ENCODE measurements at places on chromosomes 2 and 18.

DNA sequence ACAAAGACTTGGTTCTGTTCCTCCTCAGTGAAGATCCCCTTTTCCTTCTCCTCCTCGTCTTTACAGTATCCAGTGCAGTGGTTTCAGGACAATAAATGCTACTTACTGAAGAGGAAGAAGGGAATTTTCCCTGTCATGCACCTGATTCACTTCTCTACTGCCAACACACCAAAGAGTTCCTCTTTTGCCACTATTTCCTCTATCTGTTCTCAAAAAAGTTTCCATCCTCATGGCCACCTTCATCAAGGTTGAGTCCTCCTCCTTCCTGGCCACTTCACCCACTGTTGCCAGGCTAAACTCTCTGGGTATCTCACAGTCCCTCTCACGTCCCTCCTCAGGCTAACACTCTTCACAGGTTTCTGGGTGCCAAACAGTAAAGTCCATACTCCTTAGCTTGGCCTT, 41.7 kb downstream of the PLEKHM3 start:
- DNase-seq: peak; percentile 55
- H3K27ac ChIP-seq: peak overlapping the region; percentile 62
- peaks cover 21% of the 10 kb centered on the region for H3K4me1 ChIP-seq

DNA sequence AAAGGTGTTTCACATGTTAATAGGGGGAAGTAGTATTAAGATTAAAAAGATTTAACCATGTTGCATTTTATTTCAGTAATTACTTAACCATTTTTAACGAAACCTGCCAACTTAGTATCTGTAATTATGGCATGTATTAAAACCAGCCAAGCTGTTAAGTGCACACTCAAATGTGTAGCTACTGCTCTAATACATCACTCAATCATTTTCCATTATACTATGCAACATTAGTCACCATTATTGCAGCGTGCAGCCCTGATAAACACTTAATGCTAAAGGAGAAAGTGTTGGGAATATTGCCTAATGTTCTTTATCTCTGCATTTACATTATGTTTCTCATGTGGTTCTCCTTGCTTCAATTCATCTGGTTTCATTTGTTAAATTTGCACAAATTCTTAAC, 745.9 kb upstream of the FAM98A start:
- H3K27ac ChIP-seq: no peak overlapping the region
- no peaks in the 10 kb centered on the region for H3K36me3 ChIP-seq
- no peaks in the 10 kb centered on the region for H3K4me1 ChIP-seq
- H3K4me3 ChIP-seq: no peak overlapping the region
- no peaks in the 10 kb centered on the region for H3K27me3 ChIP-seq

DNA sequence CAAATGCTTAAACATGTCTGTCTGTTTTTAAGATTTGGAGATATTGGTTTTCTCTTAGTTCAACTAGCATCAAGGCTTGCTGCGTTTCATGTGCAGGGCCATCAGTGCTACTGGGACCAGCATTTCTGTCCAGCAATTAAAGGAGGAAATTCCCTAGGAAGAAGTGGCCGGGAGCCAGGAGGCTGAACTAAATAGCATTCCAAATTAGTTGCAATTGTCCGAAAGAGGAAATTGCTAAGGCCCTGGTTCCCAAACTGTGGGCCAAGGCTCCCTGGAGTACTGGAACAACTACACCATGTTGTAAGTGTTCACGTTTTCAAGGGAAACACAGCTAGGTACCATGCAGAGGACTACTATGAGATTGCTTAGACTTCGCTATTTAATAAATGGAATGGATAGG, 257.9 kb downstream of the PTPRM start:
- no peaks in the 10 kb centered on the region for H3K4me1 ChIP-seq
- H3K27me3 ChIP-seq: no peaks in the 10 kb centered on the region
- no peak overlapping the region for H3K4me3 ChIP-seq
- no peak overlapping the region for H3K27ac ChIP-seq
- DNase-seq: no peak

GRCh38 chr2:205161156-205161839, 521.0 kb upstream of the NRP2 start:
- H3K4me3 ChIP-seq: no peak overlapping the region
- H3K27ac ChIP-seq: no peak overlapping the region
- no peaks in the 10 kb centered on the region for H3K27me3 ChIP-seq
- H3K36me3 ChIP-seq: no peaks in the 10 kb centered on the region
- no peaks in the 10 kb centered on the region for H3K4me1 ChIP-seq

GRCh38 chr2:95158891-95159619, 593 bp downstream of the ZNF514 start:
- H3K4me3 ChIP-seq: peak overlapping the region; percentile 78
- H3K36me3 ChIP-seq: no peaks in the 10 kb centered on the region
- no peak overlapping the region for H3K27ac ChIP-seq
- H3K27me3 ChIP-seq: no peaks in the 10 kb centered on the region

DNA sequence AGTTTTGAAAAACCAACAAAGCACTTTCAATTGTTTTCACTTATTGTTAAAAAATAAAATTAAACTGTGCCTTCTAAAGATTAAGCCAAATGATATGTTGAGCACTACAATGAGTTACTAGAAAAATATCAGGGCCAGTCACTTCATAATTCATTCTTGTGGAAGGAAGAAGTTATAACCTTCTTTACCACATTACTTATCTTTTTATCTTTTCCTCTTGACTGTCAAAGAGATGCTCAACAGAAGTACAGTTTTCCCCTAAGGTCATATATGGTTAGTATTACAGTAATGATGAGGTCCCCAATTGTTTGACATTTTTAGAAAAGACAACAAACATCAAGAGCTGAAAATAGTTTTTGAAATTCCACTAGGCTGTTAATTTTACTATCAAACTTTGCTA, 9.4 kb downstream of the PELI1 start:
- H3K36me3 ChIP-seq: no peaks in the 10 kb centered on the region
- H3K27ac ChIP-seq: no peak overlapping the region
- H3K4me3 ChIP-seq: no peak overlapping the region
- peaks cover 52% of the 10 kb centered on the region for H3K4me1 ChIP-seq
- no peak for DNase-seq

- H3K4me1 ChIP-seq: peaks cover 38% of the 10 kb centered on the region
- no peaks in the 10 kb centered on the region for H3K36me3 ChIP-seq
- no peaks in the 10 kb centered on the region for H3K27me3 ChIP-seq
Measured at GRCh38 chr2:119352357-119352756, 14.3 kb downstream of the C2orf76 start.

GRCh38 chr18:77069931-77070330, 62.7 kb downstream of the MBP start:
- peak overlapping the region; percentile 97 for H3K27ac ChIP-seq
- no peak overlapping the region for H3K4me3 ChIP-seq
- DNase-seq: no peak
- H3K4me1 ChIP-seq: peaks cover 57% of the 10 kb centered on the region
- no peaks in the 10 kb centered on the region for H3K27me3 ChIP-seq

DNA sequence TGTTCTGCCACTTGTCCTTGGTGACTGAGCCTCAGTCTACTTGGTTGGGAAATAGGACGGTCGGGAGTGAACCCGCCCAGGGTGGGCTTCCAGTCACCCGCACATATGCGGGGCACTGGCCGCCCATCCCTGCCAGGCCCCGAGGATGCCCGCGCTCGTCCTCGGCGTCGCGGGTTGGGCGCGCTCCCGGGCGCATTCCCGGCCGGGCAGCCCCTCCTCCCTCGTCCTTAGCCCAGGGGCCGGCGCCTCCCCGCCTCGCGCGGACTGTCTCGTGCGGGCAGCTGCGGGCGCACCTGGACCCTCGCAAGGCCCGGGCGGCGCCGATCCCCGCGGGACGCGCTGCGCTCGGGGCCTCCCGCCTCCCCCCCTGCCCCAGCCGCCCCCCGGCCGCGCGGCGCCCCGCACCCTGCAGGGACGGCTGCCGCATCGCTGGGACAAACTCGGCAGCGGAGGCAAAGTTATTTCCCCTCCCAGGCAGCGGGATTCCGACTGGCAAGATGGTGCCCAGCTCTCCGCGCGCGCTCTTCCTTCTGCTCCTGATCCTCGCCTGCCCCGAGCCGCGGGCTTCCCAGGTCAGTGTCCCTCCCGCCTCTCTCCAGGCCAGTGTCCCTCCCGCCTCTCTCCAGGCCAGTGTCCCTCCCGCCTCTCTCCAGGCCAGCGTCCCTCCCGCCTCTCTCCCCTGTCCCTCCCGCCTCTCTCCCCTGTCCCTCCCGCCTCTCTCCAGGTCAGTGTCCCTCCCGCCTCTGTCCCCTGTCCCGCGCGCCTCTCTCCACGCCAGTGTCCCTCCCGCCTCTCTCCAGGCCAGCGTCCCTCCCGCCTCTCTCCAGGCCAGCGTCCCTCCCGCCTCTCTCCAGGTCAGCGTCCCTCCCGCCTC, at the start of gene FBLN7:
Gene FBLN7 (plus strand): TSS at position 227 of the 874 bp plus-strand sequence. CDS start 271 bp downstream, at position 498.
- no peak for DNase-seq
- peaks cover 8% of the 10 kb centered on the region for H3K27me3 ChIP-seq
- no peak within 1 kb of the TSS for H3K27ac ChIP-seq

DNA sequence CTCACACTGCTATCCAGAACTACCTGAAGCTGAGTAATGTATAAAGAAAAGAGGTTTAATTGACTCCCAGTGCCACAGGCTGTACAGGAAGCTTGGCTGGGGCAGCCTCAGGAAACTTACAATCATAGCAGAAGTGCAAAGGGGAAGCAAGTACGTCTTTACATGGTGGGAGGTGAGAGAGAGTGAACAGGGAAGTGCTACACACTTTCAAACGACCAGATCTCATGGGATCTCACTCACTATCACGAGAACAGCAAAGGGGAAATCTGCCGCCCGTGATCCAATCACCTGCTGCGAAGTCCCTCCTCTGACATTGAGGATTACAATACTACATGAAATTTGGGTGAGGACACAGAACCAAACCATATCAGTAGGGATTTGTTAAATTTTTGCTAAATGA, 150.4 kb upstream of the NXPH2 start:
- H3K27me3 ChIP-seq: no peaks in the 10 kb centered on the region
- H3K27ac ChIP-seq: no peak overlapping the region
- DNase-seq: no peak
- no peaks in the 10 kb centered on the region for H3K36me3 ChIP-seq
- no peaks in the 10 kb centered on the region for H3K4me1 ChIP-seq

DNA sequence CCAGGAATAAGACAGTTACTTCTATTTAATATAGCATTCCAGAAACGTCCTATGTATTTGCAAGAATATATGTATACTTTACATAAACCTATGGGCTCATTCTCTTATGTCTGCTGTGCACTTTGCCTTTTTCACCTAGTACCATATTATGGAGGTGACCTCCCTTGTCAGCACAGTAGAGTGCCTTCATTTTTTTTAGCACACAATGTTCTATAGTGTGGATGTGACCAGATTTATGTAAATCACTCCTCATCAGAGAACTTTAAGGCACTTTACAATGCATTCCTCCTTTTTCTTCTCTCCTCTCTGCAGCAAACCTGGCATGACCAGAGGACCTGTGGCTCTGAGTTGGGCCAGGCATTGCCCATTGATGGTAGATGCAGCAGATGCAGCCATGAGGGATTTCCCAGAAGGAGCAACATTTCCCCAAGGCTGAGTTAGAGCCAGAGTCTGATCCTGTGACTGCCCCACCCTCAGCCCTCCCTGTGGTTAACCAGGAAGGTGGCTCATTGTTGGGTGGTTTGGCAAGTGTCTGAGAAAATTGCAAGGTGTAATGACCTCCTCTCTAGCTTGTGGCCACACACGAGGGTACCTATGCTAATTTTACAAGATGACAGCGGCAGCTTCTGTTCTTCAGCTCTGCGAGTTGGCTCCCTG, 76.5 kb upstream of the DLX2 start:
- DNase-seq: no peak
- H3K36me3 ChIP-seq: no peaks in the 10 kb centered on the region
- H3K4me1 ChIP-seq: no peaks in the 10 kb centered on the region
- no peak overlapping the region for H3K4me3 ChIP-seq

DNA sequence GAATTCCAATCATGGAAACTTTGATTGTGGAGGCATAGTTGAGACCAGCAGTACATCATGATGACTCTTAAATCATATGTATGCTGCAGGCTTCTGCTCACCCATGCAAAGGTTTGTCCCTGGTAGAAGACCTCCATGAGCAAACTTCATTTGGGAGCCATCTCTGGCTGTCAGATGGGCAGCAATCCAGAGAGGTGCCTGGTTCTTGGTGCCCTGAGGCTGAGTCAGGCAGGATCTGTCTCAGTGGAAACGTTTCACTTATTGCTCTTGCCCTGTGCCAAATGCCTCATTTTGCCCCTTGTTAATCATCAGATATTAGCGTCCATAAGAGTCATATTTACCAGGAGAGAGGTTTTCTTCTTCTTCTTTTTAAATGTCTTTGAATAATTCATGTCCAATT, 151.5 kb upstream of the CELF4 start:
- H3K36me3 ChIP-seq: no peaks in the 10 kb centered on the region
- no peak for DNase-seq
- H3K27ac ChIP-seq: no peak overlapping the region
- H3K4me3 ChIP-seq: no peak overlapping the region

- H3K27me3 ChIP-seq: no peaks in the 10 kb centered on the region
- H3K4me1 ChIP-seq: no peaks in the 10 kb centered on the region
- no peaks in the 10 kb centered on the region for H3K36me3 ChIP-seq
Measured at GRCh38 chr2:16151281-16151570, 210.9 kb downstream of the MYCN start.

- no peak overlapping the region for H3K27ac ChIP-seq
- H3K36me3 ChIP-seq: no peaks in the 10 kb centered on the region
- no peaks in the 10 kb centered on the region for H3K4me1 ChIP-seq
- no peak overlapping the region for H3K4me3 ChIP-seq
- DNase-seq: no peak
Measured at GRCh38 chr2:3107567-3107966, 270.1 kb downstream of the EIPR1 start.

DNA sequence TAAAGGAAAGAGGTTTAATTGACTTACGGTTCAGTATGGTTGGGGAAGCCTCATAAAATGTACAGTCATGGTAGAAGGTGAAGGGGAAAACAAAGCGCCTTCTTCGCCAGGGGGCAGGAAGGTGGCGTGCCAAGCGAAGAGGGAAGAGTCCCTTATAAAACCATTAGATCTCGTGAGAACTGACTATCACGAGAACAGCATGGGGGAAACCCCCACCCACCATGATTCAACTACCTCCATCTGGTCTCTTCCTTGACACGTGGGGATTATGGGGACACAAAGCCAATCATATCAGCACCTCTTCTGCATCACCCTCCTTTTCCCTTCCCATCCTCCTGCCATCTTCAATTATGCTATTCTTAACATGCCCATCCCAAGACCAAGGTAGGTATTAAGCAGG, 29.9 kb upstream of the TANK start:
- no peak overlapping the region for H3K27ac ChIP-seq
- no peaks in the 10 kb centered on the region for H3K4me1 ChIP-seq
- H3K27me3 ChIP-seq: no peaks in the 10 kb centered on the region
- DNase-seq: no peak

DNA sequence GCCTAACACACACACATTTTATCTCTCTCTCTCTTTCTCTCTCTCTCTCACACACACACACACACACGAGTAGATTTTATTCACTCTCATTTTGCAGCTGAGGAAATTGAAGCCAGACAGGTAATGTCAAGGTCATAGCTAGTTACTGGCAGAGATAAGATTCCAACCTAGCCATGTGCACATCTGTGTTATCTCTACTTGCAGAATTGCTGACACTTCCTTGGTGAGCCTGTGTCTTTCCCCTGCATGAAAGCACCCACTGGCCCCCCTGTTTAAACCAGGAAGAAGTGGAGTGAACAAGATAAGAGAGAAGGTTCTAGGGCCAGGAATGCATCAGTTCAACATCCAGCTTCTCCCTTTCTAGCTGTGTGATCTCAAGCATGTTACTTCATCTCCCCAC, 423.7 kb downstream of the TXNL1 start:
- H3K27me3 ChIP-seq: no peaks in the 10 kb centered on the region
- DNase-seq: no peak
- H3K36me3 ChIP-seq: no peaks in the 10 kb centered on the region
